ENCODE measurements at places on chromosomes 11 and 22.

DNA sequence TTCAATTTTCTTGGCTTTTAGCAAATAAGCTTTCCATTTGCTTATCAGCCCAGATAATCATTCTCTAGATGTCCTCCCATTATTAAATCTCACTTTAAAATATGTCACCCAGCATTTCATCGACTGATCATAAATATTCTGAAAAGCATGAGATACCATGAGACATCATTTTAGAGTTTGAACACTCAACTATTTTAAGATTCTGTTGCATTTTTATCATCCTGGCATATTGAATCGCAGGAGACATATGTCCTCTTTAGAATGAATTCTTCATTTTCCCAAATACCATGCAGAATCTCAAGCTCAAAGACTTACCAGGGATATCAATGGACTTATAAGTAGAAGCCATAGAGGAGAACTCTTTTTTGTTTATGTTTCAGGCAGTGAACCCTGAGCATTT is at the start of gene OR52A5:
OR52A5 (minus strand) TSS at position 361 of the 400 bp plus-strand sequence. CDS start 5,714 bp downstream, outside the sequence.
- no peak for DNase-seq

GRCh38 chr11:96264364-96264763 is 78.6 kb downstream of the MAML2 start:
- DNase-seq: no peak

DNA sequence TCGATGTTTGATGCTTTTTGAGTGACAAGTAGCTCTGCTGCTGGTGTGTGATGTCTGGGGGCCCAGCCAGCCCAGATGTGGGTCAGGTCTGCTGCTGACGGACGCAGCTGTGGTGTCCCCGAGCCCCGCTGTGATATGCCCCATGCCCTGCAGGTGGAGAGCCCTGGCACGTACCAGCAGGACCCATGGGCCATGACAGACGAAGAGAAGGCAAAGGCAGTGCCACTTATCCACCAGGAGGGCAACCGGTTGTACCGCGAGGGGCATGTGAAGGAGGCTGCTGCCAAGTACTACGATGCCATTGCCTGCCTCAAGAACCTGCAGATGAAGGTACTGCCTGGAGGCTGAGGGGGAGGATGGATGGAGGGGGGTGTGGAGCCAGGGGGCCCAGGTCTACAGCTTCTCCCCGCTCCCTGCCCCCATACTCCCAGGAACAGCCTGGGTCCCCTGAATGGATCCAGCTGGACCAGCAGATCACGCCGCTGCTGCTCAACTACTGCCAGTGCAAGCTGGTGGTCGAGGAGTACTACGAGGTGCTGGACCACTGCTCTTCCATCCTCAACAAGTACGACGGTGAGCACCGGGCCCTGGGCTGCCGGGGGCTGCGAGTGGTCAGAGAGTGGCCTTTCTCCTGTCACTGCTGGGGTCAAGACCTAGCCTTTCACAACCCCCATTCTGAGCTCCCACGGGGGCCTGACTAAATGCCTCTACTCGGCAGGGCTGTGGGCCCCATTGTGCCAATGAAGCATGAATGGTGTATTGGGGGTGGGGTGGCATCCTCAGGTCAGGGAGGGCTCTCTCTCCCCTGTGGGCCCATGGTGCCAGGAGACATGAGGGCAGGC is 7.3 kb downstream of the AIP start:
- no peak for DNase-seq

- DNase-seq: peak; percentile 54
These were observed 15.8 kb downstream of the BLID start for GRCh38 chr11:122100037-122100755.

- no peak for DNase-seq
These were observed 14.3 kb upstream of the ABCC8 start for GRCh38 chr11:17490938-17491337.

DNA sequence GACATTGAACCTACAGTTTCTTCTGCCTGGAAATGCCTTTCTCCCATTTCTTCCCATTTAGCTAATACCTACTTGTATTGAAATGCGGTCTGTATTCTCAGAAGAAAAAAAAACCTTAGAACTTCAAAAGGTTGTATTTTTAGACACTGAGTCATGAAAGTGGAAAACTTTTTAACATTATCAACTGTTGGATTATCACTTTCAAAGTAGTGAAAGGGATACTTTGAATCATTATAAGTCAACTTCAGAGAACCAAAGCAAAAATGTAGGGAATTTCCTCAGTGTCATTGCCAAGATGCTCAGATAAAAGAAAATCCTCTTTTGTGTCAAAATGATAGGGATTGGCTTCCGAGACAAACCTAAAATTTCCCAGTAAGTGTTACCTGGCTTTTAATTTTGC is 6.6 kb downstream of the HOATZ start:
- peak; percentile 38 for DNase-seq

- no peak for DNase-seq
These were observed 926.3 kb downstream of the BRD1 start for GRCh38 chr22:48901324-48901723.

DNA sequence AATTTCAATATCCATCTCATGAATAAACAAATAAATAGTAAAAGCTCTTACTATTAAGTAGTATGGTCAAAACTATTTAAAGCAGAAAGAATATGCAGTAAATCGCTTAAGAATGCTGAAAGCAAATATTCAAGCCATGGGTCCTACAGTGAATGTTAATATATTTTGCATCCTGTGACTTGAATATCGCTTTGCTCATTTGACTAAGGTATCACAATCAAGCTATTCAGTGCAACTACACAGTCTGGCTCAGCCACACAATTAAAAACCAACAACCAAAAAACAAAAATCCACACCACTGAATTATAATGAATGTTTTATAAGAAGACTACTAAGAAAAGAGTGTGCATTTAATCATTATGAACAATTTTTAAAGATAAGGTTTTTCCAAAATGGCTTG is 45.3 kb downstream of the RAB6A start:
- no peak for DNase-seq

DNA sequence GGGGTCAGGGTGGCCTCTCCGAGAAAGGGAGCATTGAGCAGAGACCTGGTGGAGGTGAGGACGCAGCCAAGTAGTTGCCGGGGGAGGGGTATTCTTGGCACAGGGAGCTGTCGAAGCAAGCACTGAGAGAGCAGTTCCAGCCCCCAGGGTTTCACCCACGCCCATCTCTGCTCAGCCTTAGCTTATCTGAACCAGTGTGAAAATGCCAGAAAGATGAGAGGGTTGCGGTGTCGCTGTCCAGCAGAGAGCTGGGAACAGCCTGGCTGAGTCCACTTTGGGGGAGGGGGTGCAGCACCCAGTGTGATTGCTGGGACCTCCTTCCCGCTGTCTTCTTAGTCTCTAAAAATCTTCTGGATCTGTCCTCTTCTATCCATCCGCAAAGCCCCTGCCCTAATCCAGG is 123.3 kb upstream of the TBCEL start:
- DNase-seq: no peak

DNA sequence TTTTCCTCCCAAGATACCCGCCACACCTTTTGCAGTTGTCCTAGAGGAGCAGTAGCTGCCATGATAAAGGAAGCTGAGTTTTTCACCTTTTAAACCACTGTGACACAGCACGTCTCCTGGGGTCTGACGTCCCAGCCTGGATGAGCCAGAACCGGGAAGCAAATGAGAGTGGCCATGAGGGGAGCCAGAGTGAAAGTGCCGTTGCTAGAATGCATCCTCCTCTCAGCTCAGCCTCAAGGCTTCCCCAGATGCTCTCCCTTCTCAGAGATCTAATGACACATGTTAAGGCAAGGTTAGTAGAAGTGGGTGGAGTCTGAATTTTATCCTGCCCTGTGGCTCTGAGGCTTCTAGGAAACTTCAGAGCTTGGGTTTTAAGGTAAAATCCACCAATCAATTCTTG is 23.4 kb upstream of the HTR3A start:
- no peak for DNase-seq

- no peak for DNase-seq
These were observed 82.6 kb downstream of the MICAL3 start for GRCh38 chr22:17941471-17942406.

DNA sequence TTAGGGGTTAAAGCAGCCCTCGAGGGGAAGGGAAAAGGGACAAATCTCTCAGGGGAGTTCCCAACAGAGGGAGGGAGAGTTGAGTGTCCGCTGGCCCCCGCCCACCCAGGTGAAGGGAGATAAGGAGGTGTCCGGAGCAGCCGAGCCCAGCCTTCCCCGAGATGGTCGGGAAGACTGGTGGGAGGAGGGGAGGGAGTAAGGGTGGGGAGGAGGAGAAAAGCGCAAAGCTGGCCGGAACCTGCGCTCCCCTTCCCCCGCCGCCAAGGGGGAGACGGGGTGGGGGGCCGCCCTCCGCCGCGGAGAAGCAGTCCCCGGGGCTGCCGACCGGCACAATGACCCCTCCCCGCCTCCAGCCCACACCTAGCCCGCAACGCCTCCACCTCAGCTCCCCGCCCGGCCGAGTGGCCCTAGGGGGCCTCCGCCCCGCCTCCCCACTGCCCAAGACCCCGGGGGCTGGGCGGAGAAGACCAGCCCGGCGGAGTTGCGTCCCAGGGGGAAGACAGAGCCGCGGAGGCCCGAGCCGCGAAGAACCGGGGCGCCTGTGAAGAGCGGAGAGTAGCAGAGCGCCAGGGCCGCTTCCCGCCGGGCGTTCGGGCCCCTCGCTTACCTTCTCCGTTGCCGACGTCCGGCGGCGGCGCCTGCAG is 479 bp downstream of the RSF1 start:
- peak; percentile 35 for DNase-seq

- DNase-seq: no peak
These were observed 1017.9 kb downstream of the TBC1D22A start for GRCh38 chr22:47780281-47780875.

DNA sequence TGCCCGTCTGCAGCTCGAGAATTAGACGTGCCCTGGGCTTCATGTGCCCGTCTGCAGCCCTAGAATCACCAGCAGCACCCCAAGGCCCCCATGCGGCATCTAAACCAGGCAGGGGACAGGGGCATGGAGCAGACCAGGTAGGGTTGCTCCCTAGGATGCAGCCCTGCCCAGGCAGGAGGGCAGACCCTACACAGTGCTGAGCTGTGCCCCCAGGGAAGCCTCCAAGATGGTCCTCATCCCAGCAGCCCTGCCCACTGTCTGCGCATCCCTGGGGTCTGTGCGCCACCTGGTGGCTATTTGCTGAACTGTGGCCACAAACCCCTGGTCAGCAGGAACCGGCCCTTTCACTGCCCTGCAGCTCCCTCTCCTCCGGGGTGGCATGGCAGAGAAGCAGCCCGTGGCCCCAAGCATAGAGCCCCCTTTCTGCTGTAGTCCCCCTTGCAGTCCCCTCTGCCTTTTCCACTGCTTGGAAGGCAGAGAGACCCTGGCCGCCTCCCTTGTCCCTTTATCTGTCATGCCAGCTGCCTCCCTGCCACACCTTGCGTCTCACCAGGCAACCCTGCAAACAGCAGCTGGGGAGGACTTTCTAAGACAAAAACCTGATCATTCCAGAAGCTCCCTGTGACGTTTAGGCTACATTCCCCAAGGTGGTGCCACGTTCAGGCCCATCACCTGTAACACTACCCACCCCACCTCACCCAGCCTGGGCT is 86.6 kb downstream of the KCNQ1 start:
- peak; percentile 83 for DNase-seq

- no peak for DNase-seq
These were observed 3.4 kb downstream of the TRPT1 start for GRCh38 chr11:64222651-64223000.

- no peak for DNase-seq
These were observed 18.3 kb downstream of the CLMP start for GRCh38 chr11:123176785-123177184.

DNA sequence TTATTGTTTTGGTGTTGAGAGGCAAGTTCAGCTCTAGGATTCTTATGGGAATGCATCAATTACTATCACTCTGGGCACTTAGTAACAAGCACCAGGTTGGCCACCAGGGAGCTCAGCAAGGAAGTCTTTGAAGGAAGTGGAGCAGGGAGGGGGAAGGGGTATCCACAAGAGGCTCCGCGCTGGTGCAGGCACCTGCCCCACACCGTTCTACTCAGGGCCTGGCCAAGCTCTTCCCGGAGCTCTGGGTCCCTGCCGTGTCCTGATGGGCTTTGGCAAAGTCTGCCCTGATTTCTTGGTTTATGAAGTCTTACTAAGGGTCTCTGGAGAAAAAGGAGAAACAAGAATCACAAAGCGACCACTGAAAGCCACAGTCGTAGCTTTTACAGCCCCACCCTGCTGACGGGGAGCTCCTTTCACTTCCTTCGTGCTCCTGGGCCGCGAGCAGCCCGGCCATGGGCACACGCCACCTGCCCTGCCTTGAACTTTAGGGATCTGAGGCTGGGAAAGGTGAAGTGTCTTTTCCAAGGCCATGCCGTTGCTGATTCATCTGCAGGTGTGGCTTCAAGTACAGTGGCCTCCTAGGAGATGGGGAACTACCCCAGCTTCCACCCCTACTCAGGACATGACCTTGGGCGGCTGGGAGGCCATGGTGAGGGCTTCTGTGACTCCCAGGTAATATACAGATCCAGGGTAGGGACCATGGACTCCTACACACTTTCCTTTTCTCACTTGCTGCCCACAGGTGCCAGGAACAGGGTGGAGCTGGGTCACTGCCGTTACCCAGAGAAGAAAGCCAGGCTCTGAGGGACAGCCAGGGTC is 15.9 kb upstream of the LRRC32 start:
- no peak for DNase-seq

GRCh38 chr11:12150831-12151382 is 40.5 kb downstream of the MICAL2 start:
- DNase-seq: peak; percentile 61

- DNase-seq: no peak
These were observed 511.4 kb upstream of the B3GAT1 start for GRCh38 chr11:134923441-134923840.

DNA sequence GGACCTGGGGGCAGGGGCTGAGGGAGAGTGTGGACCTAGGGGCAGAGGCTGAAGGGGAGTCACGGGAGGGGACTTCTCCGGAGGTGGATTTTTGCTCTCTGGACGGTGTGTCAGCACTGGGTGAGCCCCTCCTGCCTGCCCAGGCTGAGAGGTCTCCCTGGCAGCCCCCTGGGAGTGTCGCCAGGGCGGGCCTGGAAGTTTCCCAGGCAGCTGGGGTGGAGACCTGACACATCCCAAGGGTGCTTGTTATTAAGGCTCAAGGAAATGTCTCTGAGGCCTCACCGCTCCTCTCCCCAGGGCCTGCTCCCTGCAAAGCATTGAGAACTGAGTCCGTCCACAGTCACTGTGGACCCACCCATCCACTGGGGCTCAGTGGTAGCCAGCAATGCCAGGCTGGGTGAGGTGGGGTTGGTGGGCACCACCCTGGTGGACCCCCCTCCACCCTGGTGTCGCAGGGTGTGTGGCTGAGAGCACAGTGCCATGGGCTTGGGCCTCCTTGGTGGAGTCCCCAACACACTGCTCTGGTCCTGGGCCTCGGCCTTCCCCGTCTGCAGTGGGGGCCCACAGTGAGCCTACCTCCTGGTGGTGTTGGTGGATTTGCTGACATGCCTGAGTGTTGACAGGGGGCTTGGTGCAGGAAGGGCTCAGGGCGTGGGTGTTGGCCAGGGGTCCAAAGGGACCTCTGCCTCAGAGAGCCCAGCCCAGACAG is 2.5 kb downstream of the CD81 start:
- DNase-seq: no peak

Data from SJSA1 (cell line).